IMR-90 (cell line): ENCODE measurements at places on chromosomes 12 and 14. TPM values are rescaled to one million over a fixed set of nuclear protein-coding genes. Genes with fewer than 3 reads are reported as not detected.

DNA sequence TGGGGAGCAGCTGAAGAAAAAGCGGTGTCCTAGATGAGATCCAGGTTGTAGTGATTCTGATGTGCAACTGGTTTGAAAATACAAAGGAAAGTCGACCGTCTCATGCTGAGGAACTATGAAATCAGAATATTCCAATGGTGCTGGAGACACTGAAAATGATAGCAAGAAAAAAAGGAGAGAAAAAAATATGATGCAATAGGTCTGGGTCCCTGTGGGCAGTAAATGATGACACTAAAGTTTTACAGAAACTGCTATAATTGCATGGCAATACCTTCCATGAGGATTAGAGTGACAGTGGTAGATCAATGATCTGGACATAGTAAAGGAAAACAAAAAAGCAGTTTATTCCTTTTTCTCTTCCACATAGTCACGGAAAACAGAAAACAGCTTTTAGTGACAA is 2.3 kb downstream of the PYM1 start:
- peaks cover 4% of the 10 kb centered on the region for H3K36me3 ChIP-seq
- no peak overlapping the region for H3K4me3 ChIP-seq
- H3K27me3 ChIP-seq = no peaks in the 10 kb centered on the region
- peaks cover 3% of the 10 kb centered on the region for H3K4me1 ChIP-seq

DNA sequence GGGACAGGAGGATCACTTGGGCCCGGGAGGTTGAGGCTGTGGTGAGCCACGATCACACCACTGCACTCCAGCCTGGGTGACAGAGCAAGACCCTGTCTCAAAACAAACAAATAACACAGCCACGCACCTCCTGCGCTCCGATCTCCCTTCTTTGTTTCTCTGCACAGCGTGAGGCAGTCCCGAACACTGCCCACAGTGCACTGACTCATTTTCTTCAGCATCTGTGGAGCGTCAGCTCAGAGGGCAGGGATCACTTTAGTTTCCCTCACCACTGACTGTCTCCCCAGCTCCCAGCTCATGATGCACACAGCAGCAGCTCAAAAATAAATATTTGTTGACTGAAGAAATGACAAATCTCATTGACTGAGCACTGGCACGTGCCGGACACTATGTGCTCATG is 883 bp upstream of the MYL2 start:
- H3K27me3 ChIP-seq = peaks cover 1% of the 10 kb centered on the region
- no peaks in the 10 kb centered on the region for H3K4me1 ChIP-seq
- no peak overlapping the region for H3K4me3 ChIP-seq
- DNase-seq = peak; percentile 19

GRCh38 chr12:51403159-51403558 is 12.0 kb upstream of the GALNT6 start:
- peak; percentile 36 for DNase-seq
- H3K27ac ChIP-seq = no peak overlapping the region
- no peaks in the 10 kb centered on the region for H3K36me3 ChIP-seq
- no peaks in the 10 kb centered on the region for H3K27me3 ChIP-seq
- no peaks in the 10 kb centered on the region for H3K4me1 ChIP-seq
- no peak overlapping the region for H3K4me3 ChIP-seq

- H3K36me3 ChIP-seq = no peaks in the 10 kb centered on the region
- H3K27ac ChIP-seq = peak overlapping the region; percentile 57; the same call in 1 of the 2 replicates
- peaks cover 7% of the 10 kb centered on the region; the same call in 1 of the 2 replicates for H3K27me3 ChIP-seq
- peak; percentile 67 for DNase-seq
Measured at GRCh38 chr12:124754949-124755800, 108.5 kb downstream of the SCARB1 start.

- no peaks in the 10 kb centered on the region for H3K4me1 ChIP-seq
- H3K4me3 ChIP-seq = no peak overlapping the region
- H3K27ac ChIP-seq = no peak overlapping the region
- no peak for DNase-seq
- no peaks in the 10 kb centered on the region for H3K27me3 ChIP-seq
Measured at GRCh38 chr14:97021571-97022168, 224.5 kb downstream of the VRK1 start.

The PAPOLA gene
- total RNA-seq = 128 and 137 TPM in 2 replicates
